Breast epithelium (tissue), 4 donors: ENCODE measurements at places on chromosomes 13 and 19. TPM values are rescaled to one million over a fixed set of nuclear protein-coding genes. Genes with fewer than 3 reads are reported as not detected.

DNA sequence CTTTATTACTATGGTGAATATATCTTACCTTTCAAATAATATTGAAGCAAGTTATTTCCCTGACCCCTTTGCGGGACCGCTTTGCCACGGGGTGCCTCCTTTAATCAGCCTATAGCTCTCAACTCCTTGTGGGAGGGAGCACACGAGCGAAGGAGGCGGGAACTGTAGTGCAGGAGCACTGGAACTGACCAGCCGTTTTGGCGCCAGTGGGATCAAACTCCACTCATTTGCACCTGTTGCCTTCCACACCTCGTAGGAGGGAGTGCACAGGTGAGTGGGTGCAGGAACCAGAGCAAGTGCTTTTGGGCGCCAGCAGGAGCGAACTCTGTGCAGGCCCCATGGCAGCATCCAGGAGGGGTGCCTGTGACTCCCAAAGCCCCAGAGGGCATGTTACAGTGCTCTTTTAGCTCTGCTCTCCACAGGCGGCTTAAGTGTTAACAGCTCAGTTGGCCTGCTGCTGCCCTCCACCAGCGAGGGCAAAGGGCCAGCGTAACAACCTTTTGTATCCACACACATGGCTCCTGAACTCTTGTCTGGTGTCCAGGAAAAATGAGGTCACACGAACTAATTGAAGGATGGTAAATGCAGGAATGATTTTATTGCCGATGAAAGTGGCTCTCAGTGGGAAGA is 206.9 kb downstream of the GGACT start:
- H3K27ac ChIP-seq: no peak overlapping the region
- H3K4me1 ChIP-seq: no peaks in the 10 kb centered on the region
- no peaks in the 10 kb centered on the region for H3K36me3 ChIP-seq

- DNase-seq: no peak
- H3K27me3 ChIP-seq: no peaks in the 10 kb centered on the region
- H3K4me1 ChIP-seq: peaks cover 2% of the 10 kb centered on the region
Measured at GRCh38 chr19:34454091-34454490, 25.9 kb downstream of the UBA2 start.

DNA sequence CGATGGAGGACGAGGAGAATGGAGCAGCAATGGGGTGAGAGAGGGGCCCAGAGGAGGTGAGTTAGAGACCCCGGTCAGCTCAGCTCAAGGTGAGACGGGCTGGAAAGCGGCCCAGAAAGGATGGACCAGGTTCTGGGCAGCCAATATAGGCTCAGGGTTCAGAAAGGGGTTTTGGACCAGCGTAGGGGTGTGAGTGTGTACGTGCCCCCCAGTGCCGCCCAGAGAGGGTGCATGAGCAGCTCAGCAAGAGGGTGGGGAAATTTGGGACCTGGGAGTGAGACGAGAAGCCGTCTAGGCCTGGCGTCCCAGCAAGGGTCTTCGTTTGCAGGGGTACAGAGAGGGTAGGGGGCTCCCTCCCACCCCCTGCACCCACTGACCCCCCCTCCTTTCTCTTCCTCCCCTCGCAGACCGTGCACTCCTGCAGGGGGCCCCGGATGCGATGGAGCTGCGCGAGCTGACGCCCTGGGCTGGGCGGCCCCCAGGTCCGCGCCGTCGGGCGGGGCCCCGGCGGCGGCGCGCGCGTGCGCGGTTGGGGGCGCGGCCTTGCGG is 12.1 kb downstream of the FUT6 start:
- DNase-seq: no peak
- H3K36me3 ChIP-seq: no peaks in the 10 kb centered on the region
- no peaks in the 10 kb centered on the region for H3K27me3 ChIP-seq
- H3K4me3 ChIP-seq: peak overlapping the region; percentile 20

DNA sequence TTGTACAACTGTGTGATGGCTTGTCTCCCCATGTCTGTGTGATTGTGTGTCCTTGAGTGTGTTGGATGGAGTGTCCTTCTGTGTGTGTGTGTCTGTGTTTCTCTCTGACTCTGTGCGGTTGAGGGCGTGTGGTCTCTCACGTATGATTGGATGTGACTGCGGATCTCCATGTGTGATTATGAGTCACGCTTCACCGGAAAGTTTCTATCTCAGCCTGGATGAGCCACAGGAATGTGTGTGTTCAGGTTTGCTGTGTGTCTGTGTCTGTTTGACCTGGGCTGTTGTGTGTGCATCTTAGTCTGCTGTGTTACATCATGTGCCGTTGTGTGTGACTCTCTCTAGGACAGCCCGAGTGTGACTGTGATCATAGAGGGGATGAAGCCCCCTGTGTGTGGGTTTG is 15.5 kb upstream of the ZNF835 start:
- H3K4me3 ChIP-seq: no peak overlapping the region
- no peaks in the 10 kb centered on the region for H3K27me3 ChIP-seq
- H3K27ac ChIP-seq: no peak overlapping the region
- H3K36me3 ChIP-seq: no peaks in the 10 kb centered on the region

DNA sequence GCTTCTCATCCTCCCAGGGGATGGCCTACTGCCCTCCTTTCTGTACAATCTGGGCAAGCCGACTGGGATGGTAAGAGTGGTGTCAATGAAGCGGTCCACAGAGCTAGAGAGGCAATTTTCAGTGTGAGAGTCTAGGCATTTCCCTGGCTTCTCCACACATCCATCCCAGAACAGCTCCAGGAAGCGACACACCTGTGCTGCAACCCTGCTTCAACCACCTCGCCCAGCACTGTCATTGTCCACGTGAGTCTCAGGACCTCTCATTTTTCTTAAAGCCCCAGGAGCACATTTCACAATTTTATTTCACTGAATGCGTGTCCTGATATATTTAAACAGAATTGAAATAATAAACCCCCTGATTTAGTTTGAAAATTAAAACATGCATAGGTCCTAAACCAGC is 15.5 kb upstream of the UBL3 start:
- DNase-seq: no peak
- no peaks in the 10 kb centered on the region for H3K4me1 ChIP-seq
- no peaks in the 10 kb centered on the region for H3K36me3 ChIP-seq
- no peak overlapping the region for H3K27ac ChIP-seq

EHD2 gene
- 67.2 TPM for total RNA-seq

DNA sequence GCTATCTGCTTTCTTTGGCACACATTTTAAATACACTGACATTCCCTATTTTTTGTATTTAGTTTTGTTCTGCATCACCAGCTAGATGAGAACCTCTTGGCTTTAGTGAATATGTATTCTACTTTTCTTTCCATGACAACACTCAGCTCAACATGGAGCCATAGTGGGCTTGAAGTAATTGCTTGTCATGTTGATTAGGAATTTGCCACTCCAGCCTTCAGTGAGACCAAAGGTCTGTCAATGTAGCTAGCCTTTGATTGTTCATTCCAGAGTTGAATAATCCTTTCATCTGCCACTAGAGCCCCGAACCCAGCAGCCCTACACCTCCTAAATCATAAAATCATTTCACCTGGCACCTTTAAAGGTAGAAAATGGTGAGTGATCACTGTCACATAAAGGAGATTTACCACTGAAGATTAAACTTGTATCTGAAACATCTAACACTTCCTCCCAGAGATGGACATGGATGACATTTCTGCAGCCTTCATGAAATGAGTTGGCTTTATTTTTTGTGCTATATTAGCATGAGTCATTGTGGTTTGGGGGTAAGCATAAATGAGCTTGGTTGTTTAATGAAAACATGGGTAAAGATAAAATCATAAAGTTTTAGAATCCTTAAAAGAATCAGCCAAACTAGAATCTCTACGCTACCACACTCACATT is 29.2 kb upstream of the GARRE1 start:
- DNase-seq: no peak
- peaks cover 12% of the 10 kb centered on the region for H3K36me3 ChIP-seq
- H3K4me1 ChIP-seq: no peaks in the 10 kb centered on the region
- no peak overlapping the region for H3K27ac ChIP-seq
- no peak overlapping the region for H3K4me3 ChIP-seq
- no peaks in the 10 kb centered on the region for H3K27me3 ChIP-seq

- no peak for DNase-seq
- H3K4me1 ChIP-seq: no peaks in the 10 kb centered on the region
- H3K4me3 ChIP-seq: no peak overlapping the region
- H3K36me3 ChIP-seq: no peaks in the 10 kb centered on the region
Measured at GRCh38 chr13:54637366-54637765, 1608.8 kb downstream of the OLFM4 start.

TEX29 gene
- total RNA-seq: not detected

RNF17 gene
- total RNA-seq: not detected

- H3K4me3 ChIP-seq: no peak overlapping the region
- H3K36me3 ChIP-seq: peaks cover 6% of the 10 kb centered on the region
- no peak for DNase-seq
- no peaks in the 10 kb centered on the region for H3K27me3 ChIP-seq
Measured at GRCh38 chr13:29530901-29531300, 64.6 kb downstream of the SLC7A1 start.

GRCh38 chr13:75704927-75705288 is 68.8 kb downstream of the LMO7 start:
- no peaks in the 10 kb centered on the region for H3K36me3 ChIP-seq
- no peaks in the 10 kb centered on the region for H3K4me1 ChIP-seq
- H3K4me3 ChIP-seq: no peak overlapping the region
- peak; percentile 51 for DNase-seq
- no peak overlapping the region for H3K27ac ChIP-seq
- H3K27me3 ChIP-seq: no peaks in the 10 kb centered on the region

- H3K36me3 ChIP-seq: no peaks in the 10 kb centered on the region
- no peak for DNase-seq
- H3K27me3 ChIP-seq: no peaks in the 10 kb centered on the region
- no peaks in the 10 kb centered on the region for H3K4me1 ChIP-seq
Measured at GRCh38 chr13:21537105-21537504, 66.9 kb downstream of the MICU2 start.

TNFRSF19 gene
- 9.1 TPM for total RNA-seq

DNA sequence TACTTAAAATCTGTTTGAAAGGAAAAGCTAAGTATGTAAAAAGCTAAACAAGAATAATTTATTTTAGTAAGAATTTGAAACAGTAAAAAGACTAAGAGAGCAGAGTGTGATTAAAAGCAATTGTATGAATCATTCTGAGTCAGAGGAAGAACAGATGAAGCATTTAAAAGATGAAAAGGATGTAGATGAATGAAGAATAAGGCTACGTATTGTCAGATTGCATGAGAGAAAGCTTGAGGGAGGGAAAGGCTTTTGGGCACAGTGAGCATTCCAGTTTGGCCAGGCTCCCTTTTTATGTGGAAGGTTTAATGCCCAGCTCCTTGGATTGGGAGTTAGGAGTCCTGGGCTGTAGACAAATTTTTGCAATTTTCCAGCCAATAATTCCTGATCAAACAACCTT is 117.7 kb downstream of the FREM2 start:
- no peaks in the 10 kb centered on the region for H3K4me1 ChIP-seq
- no peaks in the 10 kb centered on the region for H3K27me3 ChIP-seq
- H3K4me3 ChIP-seq: no peak overlapping the region
- H3K36me3 ChIP-seq: peaks cover 3% of the 10 kb centered on the region
- no peak overlapping the region for H3K27ac ChIP-seq

ZNF723 gene
- total RNA-seq: not detected

NFILZ gene
- not detected for total RNA-seq

GRCh38 chr19:5676105-5676771 is 4.1 kb downstream of the MICOS13 start:
- no peak for DNase-seq
- H3K4me1 ChIP-seq: peaks cover 9% of the 10 kb centered on the region
- H3K36me3 ChIP-seq: no peaks in the 10 kb centered on the region
- H3K27me3 ChIP-seq: no peaks in the 10 kb centered on the region
- H3K4me3 ChIP-seq: no peak overlapping the region

DNA sequence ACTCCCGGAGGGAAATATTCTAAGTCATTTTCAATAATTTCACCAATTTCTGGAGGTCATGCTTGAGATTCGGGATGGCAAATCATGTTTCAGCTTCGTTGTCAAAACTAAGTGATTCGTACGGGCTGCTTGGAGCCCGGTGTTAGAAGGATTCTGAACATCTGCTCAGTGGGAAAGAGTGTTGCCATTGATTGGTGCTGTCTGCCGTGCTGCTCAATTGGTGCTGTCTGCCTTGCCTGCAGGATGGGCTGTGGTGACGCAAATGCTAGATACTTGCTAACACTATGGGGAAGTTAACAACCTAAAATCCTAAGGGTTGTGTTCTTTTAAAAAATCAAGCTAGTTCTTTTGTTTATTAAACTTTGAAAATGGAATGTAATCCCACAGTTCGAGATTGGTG is 17.3 kb upstream of the CACNG8 start:
- no peaks in the 10 kb centered on the region for H3K4me1 ChIP-seq
- H3K4me3 ChIP-seq: no peak overlapping the region
- no peak overlapping the region for H3K27ac ChIP-seq
- H3K36me3 ChIP-seq: no peaks in the 10 kb centered on the region
- H3K27me3 ChIP-seq: peaks cover 8% of the 10 kb centered on the region

ZNF93 gene
- 9.8 TPM for total RNA-seq

DNA sequence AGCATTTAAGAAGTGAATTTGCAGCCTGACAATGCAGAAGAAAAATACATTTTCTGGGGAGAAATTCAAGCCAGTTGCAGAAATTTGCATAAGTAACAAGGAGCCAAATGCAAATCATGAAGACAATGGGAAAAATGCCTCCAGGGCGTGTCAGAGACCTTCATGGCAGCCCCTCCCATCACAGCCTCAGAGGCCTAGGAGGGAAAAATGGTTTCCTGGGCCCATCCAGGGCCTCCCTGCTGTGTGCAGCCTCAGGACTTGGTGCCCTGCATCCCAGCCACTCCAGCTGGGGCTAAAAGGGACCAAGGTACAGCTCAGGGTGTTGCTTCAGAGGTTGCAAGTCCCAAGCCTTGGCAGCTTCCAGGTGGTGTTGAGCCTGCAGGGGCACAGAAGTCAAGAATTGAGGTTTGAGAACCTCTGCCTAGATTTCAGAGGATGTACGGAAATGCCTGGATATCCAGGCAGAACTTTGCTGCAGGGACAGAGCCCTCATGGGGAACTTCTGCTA is 16.7 kb upstream of the ITM2B start:
- no peak for DNase-seq
- H3K4me1 ChIP-seq: no peaks in the 10 kb centered on the region
- H3K36me3 ChIP-seq: no peaks in the 10 kb centered on the region
